Heart right ventricle (tissue), 16 donors: ENCODE measurements at places on chromosomes 2 and 18. TPM values are rescaled to one million over a fixed set of nuclear protein-coding genes. Genes with fewer than 3 reads are reported as not detected.
A peak's percentile ranks its signal among the peaks of the same experiment; 100 is the strongest.

- DNase-seq: no peak
Measured at GRCh38 chr18:50405582-50406271, 30.9 kb downstream of the SKA1 start.

DNA sequence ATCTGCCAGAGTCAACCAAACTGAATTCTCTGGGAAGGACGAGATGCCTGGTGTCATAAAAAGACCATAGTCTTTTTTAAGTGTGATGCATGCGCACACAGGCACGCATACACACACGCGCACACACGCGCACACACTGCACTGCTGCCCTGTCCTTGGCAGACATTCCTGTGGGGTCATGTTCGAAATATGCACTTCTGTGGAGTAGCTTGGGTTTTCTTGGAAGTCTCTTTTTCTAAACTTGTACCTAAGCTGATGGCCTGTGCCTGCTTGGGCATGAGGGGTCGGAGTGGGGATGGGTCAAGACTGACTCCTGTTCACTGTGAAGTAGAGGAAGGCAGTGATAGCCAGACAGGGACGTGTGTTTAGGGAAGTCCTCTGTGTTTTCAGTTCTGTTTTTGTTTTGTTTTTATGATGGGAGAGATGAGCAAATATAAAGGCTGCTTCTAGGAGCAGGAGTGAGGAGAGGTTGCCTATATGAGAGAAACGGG is 4.0 kb upstream of the RMC1 start:
- no peak for DNase-seq

DNA sequence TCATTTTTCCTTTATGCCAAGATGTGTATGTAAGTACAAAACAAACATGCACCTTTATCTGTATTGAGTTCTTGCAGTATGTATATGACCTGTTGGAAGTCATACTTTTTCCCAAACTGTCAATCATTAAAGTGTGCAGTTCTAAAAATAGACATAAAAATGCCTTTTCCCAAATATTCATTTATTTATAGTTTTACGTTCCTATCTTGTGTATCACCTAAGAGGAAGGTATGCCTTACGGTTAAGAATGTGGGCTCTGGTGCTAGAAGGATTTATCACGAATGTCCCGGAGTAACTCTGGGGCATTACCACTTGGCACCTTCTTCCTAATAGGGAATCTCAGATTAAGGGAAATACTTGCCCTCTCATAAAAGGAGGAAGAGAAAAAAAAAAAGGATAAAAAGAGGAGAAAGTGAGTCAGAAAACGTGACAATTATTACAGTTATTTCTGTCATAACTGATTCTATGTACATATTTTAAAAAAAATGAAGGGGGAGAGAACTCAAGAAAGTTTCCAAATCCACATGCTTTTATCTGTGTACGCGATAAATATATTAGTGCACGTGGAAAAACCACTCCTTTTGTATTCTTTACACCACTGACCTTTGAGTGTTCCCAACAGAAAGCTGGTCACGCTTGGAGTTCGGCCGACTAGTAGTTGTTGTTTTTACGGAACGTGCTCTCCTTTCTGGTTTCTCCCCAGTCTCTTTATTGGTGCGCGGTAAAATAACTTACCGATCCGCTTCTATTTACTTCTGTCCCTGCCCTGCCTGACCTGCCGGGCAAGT is 721 bp downstream of the MCEE start:
- DNase-seq: no peak

- DNase-seq: no peak
Measured at GRCh38 chr2:148922776-148923475, 47.9 kb downstream of the KIF5C start.

- DNase-seq: no peak
Measured at GRCh38 chr18:77129150-77129551, 3.4 kb downstream of the MBP start.

GRCh38 chr2:58976375-58977071 is 735.4 kb upstream of the FANCL start:
- DNase-seq: no peak

GRCh38 chr2:219278655-219279150 is 463 bp upstream of the DNAJB2 start:
- no peak for DNase-seq

DNA sequence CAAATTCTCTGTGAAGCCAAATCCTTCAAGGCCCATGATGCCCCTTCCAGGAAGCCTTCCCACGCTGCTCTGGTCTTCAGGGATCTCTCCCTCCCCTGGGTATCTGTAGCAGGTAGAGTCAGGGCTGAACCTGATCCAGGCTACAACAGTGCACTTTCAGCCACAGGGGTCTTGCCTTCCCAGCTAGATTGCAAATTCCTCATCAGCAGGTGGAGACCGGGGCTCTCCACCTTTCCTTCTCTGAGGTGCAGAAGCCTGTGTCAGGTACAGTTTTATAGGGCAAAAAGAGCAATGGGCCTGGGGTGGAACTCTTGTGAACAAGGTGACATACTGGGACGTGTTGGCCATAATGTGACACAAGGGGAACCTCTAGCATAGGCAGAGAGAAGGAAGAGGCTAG is 312.9 kb downstream of the MYCN start:
- no peak for DNase-seq

Gene ZNF516
- total RNA-seq: 13.8 TPM

DNA sequence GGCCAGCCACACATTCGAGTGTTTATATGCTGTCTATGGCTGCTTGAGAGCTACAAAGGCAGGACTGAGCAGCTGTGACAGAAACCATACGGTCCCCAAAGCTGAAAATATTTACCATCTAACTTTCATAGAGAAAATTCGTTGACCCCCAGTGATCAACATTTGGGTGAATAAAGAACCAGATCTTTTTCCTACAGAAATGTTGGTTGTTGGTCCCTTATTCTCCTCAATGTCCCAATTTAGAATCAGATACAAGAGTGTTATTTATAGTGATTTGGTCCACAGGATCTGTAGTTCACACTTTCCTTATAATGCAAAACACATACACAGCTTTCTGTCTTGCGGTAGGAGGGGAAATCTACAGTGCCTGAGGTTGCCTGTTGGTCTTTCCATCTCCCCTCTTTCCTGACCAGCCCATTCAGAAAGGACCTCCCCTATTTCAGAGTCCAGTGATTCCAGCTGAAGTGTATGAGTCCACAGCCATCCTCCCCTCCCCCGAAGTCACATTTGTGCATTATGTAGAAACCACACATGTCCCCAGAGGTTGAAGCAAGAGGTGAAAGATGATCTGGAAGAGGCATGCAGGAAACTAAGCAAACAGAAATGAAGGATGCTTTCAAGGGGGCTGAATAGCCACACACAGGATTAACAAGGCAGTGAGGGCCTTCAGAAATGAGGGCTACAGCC is 61.9 kb downstream of the SPRED2 start:
- DNase-seq: no peak

DNA sequence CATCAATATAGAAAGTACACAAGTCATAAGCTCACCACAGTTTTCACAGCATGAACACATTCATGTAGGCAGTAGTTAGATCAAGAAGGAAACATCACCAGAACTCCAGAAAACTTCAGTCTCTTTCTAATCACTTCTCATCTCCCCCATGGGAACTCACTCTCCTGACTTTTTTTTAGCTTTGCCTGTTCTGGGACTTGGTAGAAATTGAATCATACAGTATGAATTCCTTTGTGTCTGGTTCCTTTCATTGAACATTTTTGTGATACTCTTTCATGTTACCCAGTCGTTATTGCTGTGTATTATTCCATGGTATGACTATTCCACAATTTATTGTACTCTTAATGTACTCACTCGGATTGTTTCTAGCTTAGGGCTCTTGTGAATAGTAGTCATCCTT is 160.2 kb downstream of the TAF4B start:
- DNase-seq: no peak

GRCh38 chr2:68404164-68404563 is 39.1 kb downstream of the PLEK start:
- DNase-seq: no peak

DNA sequence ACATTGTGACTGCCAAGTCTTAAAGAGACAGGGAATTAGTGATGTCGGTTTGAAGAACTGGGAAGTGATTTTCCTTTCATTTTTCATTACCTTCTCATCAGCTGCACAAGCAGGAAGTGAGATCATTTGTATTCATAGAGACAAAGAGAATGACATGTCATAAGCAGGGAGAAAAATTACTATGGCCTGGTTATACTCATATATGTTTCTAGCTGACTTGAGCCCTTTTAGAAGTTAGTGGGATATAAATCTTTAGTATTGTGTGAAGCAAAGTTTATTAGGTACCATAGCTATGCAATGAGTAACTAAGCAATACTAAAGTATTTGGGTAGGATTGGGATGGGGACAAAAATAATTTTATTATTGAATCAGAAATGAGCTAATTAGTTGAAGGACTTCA is 284.1 kb downstream of the PID1 start:
- DNase-seq: no peak

GRCh38 chr2:157441072-157441454 is 2.8 kb downstream of the CYTIP start:
- no peak for DNase-seq

DNA sequence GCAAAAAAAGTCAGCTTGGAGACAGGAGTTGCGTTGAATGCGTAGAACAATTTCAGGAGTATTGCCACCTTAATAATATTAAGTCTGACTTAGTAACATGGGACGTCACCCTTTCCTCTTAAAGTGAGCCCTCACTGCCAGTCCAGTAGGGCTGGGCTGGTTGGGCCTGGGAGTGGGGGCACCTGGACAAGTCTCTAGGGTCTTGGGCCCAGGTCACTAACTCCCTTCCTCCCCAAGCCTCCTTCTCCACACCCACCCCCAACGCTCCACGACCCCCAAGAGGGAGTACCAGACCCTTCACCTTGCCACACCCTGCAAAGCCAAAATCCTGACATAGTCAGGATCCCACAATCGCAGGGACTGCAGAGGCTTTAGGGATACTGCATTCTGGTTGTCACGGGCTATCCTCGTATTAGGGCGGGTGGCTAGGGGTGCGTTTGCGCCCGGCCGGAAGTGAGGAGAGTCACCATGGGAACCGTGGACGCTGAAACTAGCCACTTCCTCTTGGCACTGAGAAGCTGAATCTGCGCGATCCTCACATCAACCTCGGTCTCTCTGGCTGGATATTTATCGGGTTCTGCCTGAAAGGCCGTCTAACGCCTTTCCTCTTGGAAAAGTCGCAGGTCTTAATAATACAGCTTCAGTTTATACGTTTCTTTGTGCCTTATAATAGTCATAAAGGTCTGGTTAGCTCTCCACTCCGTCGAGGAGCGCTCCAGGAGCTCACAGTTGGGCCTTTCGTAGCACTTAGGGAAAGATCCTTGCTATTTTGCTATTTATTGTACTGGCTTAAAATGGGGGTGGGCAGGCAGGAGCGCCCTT is 10.3 kb upstream of the CXXC1 start:
- DNase-seq: peak; percentile 83

Gene NOSTRIN
- total RNA-seq: 8.2 TPM

Gene ELOA2
- not detected for total RNA-seq

Gene SPATA3
- total RNA-seq: not detected

Gene CPLX4
- total RNA-seq: 0.11 TPM

Gene EVX2
- total RNA-seq: not detected

DNA sequence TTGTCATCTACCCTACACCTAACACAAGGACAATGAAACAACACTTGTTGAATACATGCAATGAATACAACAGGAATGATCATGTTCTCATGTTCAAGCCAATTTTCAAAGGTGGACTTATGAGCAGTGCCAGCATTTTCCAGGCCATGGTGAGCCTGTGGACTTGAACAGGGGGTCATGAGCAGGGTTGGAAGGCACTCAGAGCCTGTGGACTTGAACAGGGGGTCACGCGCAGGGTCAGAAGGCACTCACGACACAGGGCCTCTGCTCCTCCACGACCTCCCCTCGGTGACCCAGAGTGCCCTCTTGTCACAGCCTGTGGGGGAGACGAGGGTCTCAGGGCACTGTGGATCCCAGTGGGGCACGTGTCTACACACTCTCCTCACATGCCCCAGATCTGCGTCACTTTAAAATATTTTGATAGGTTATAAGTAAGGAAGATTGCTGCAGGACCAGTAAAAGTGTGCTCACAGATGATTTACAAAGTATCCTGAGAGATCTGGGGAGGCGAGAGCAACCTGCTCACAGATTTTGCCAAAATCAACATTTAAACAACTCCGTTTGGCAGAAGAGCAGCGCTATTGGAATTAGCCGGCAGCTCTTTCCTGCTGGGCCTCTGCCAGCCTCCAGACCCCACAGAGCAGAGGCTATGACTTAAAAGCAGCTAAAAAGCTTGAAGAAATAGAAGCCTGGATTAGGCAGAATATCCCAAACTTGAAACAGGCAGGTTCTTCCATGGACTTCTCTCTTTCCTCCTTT is 121.9 kb downstream of the TMEM18 start:
- DNase-seq: no peak

Gene TRIB2
- total RNA-seq: 28.8 TPM

GRCh38 chr18:58525928-58526424 is 102.9 kb downstream of the ALPK2 start:
- DNase-seq: no peak

Gene ATP5F1A
- total RNA-seq: 2,197 TPM

- no peak for DNase-seq
Measured at GRCh38 chr18:26335156-26335555, 108.9 kb downstream of the TAF4B start.

GRCh38 chr18:43978174-43978573 is 700.9 kb upstream of the SYT4 start:
- no peak for DNase-seq

DNA sequence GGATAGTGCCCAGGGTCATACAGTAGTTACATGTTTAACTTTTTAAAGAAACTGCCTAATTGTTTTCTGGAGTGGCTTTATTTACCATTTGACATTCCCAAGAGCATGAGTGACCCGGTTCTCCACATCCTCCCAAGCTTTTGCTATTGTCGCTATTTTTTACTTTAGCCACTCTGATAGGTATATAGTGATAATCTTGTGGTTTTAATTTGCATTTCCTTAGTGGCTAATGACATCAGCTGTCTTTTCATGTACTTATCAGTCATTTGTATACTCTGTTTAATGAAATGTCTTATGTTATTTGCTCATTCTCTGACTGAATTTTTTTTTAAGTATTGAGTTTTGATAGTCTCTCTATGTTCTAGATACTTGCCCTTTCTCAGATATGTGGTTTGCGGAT is 109.7 kb upstream of the HS6ST1 start:
- DNase-seq: no peak

- DNase-seq: no peak
Measured at GRCh38 chr18:1012775-1013174, 108.1 kb downstream of the ADCYAP1 start.

GRCh38 chr2:176826984-176827668 is 385.5 kb upstream of the HNRNPA3 start:
- no peak for DNase-seq

DNA sequence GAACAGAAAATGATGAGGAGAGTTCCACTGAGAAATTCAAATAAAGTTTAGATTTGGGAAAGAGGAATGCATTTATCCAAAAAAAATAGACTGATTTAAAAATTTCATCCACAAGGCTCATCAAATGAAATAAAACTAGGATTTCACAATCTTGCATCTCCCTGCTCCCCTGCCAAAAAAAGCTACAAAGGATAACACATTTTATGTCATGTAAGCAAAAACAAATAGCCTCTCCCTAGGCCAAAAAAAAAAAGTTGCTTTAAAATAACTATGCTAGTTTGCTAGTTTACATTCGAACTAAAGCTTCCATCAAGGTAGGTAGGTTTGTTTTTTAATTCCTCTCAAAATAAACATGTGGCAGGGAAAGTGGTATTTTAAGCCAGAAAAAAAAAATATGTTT is 465.5 kb upstream of the ID2 start:
- no peak for DNase-seq

- no peak for DNase-seq
Measured at GRCh38 chr2:209808521-209808920, 36.9 kb downstream of the UNC80 start.
